ENCODE measurements at places on chromosomes 5 and 9.

GRCh38 chr5:82593481-82593880 is 315.3 kb upstream of the RPS23 start:
- DNase-seq = no peak

GRCh38 chr5:176394881-176395675 is 6.5 kb downstream of the HIGD2A start:
- DNase-seq = no peak

GRCh38 chr9:86122311-86122710 is 23.0 kb upstream of the GOLM1 start:
- DNase-seq = no peak

- DNase-seq = no peak
Observed at GRCh38 chr9:1207686-1208085, 157.5 kb downstream of the DMRT2 start.

GRCh38 chr5:31148959-31149475 is 44.5 kb upstream of the CDH6 start:
- DNase-seq = no peak

DNA sequence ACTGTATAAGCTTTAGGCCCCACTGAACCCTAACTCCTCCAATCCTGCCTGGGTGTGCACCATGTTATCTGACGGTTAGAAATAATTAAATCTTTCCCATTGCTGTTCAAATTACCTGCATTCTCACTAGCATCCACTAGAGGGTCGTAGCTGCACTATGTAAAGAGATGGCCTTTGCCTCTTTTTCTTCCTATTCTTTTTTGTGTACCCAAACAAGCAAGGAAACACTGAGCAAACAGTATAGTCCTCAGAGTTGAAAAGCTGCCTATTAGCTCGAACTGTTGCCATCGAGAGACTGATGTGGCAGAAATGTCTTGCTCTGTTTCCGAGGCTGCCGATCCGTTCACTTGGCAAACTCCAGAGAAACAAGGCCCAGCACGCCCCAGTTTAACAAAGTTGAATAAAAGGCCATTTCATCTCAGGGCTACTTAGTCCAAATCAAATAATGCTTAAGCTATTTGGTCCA is 163.8 kb upstream of the TRPM3 start:
- DNase-seq = no peak

DNA sequence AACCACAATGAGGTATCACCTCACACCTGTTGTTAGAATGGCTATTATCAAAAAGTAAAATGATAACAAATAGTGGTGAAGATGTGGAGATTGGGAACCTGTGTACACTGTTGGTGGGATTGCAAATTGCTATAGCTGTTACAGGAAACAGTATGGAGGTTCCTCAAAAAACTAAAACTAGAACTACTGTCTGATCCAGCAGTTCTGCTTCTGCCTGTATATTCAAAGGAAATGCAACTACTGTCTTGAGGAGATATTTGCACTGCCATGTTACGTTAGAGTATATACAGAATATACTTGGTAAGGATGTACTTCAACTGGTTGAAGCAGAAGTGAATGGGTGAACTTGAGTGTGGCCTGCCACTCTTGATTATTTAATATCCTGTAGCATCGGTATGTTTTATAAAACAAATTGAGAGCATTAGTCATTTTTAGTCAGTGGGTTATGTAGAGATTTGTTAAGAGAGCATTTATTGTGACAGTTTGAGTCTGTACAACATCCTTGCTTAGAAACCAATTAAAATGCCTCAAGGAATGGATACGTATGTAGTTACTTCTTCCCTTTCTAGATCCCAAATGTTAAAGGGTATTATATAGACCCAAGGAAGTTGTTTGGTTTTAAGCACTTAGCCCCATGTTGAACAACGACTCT is 37.5 kb downstream of the ZCCHC7 start:
- no peak for DNase-seq
